ENCODE measurements at places on chromosomes 6 and 20.
A peak's percentile ranks its signal among the peaks of the same experiment; 100 is the strongest.

- DNase-seq: no peak
Measured at GRCh38 chr6:42078386-42078785, 28.1 kb downstream of the TAF8 start.

GRCh38 chr6:104187616-104188015, 672.1 kb downstream of the HACE1 start:
- DNase-seq: no peak

DNA sequence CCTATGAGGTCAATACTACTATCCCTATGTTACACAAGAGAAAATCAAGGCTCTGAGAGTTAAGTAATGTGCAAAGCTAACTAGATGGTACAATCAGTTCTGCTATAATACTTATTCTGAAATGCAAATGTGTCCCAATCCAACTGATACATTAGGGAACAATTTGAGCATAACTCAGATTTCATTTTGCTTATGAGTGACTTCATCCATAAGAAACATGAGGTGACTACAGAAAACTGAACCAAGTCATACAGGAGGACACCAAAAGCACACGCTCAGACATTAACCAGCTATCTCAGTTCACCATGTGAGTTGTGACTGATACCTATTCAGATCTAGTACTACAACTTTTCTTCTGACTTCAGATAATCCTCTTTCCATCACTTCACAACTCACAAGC, 179.9 kb upstream of the RUNX2 start:
- no peak for DNase-seq

DNA sequence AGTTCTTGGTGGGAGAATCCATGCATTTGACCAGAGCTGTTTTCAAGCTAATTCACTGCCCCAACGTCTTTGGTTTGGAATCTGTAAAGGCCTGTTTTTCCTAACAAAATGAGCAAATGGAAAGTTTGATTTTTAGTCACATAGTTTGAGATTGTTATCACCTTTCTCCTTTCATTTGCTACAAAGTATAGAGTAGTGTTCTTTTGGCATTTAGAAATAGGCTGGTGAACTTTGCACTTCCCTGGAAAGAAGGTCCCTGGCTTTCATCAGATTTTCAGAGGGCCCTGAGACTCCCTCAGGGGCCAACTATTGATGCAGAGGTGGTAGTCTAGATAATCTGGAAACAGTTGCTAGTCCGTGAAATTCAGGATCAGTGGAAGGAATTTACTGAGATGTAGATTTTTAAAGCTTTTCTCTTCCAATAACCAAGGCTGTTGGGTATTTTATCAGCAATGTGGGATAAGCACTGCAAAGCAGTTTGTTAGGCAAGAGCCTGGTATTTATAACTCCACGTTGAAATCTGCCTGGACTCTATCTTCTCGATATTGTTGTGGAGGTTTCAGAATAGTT, 1.7 kb downstream of the ARFGEF2 start:
- no peak for DNase-seq

DNA sequence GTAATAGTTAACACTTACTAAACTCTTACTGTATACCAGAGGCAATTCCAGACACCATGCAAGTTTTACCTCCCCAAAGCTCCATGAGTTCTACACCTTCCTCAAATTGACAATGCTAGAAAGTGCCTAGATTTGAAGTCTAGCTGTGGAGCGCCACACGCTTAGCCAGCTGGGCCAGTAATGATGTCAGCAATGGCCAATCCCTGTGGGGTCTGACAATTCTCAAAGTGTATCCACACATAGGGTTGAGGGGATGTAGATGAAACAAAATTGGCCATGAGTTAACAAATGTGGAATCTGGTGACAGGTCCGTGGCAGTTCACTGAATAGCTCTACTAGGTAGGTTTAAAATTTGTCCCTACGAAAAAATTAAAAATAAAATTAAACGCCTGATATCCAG, 1.3 kb downstream of the ZNF343 start:
- DNase-seq: peak; percentile 8

- no peak for DNase-seq
Measured at GRCh38 chr6:24779416-24780016, 4.8 kb downstream of the GMNN start.

DNA sequence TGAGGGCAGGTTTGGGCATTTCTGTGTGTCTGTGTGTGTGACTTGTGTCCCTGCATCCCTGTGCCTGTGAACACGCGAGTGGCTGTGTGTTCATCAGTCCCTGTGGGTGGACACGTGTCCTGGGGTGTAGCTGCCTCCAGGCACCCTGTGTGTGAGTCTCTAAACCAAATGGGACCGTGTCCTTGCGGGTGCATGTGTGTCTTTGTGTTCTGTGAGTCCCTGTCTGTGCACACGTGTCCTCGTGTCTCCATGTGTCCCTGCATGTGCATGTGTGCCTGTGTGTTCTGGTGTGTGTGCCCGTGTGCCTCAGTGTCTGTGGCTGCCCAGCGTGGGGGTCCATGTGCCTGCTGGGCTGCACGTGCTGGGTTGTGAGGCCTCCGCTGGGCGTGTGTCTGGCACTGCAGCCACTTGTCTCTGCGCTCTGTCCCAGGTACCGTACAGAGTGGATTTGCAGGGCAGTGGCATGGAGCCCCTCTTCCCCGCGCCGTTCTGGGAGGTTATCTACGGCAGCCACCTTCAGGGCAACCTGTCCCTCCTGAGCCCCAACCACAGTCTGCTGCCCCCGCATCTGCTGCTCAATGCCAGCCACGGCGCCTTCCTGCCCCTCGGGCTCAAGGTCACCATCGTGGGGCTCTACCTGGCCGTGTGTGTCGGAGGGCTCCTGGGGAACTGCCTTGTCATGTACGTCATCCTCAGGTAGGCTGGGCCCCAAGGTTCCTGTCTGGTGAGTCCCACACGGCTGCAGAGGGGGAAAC, 8.2 kb upstream of the LKAAEAR1 start:
- DNase-seq: no peak

DNA sequence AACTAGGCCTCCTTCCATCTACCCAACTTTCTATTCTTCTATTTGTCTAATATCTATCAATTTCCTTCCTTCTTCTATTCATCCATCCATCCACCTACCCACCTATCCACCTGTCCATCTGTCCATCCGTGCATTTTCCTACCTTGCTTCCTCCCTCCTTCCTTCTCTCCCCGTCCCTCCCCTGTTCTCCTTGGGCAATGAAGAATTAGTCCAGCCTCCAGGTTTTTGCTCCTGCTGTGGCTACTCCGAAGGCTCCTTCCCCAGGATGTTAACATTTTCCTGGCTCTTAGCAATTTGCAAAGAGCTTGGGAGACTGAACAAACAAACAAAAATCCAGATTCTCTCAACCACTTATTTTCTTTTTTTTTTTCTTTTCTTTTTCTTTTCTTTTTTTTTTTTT, 81.6 kb downstream of the KCNB1 start:
- peak; percentile 63 for DNase-seq

GRCh38 chr6:26502165-26502564, 2.1 kb downstream of the BTN1A1 start:
- DNase-seq: no peak

GRCh38 chr6:21371676-21372171, 221.8 kb upstream of the SOX4 start:
- peak; percentile 62 for DNase-seq

GRCh38 chr6:44671333-44671732, 283.8 kb downstream of the CDC5L start:
- DNase-seq: no peak

DNA sequence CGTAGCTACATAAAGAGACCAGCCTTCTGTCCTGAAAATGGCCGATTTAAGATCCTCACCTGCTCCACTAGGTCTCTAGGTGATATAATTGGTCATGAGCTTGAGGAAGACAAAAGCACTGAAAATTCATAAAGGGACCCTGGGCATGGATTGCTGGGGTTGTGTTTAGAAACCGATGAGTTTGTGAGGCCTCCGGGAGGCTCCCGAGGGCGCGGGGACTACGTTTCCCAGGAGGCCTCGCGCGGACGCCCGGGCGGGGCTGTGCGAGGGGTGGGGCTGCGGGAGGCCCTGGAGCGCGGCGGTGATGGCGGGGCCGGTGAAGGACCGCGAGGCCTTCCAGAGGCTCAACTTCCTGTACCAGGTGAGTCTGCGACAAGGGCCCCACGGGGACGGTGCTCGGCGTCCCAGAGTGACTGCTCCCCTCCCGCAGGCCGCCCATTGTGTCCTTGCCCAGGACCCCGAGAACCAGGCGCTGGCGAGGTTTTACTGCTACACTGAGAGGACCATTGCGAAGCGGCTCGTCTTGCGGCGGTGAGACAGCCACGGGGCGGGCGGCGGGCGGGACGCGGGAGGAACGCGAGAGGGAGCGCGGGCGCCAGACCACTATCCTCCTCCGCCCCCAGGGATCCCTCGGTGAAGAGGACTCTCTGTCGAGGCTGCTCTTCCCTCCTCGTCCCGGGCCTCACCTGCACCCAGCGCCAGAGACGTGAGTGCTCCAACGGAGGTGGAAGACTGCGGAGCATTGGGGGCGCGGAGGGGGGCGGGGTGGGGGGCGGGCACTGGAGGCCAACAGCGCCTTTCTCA, at the start of gene RPP21:
RPP21 (plus strand) TSS at position 289 of the 804 bp plus-strand sequence; CDS start at position 305, 16 bp downstream.
- DNase-seq: peak; percentile 79

DNA sequence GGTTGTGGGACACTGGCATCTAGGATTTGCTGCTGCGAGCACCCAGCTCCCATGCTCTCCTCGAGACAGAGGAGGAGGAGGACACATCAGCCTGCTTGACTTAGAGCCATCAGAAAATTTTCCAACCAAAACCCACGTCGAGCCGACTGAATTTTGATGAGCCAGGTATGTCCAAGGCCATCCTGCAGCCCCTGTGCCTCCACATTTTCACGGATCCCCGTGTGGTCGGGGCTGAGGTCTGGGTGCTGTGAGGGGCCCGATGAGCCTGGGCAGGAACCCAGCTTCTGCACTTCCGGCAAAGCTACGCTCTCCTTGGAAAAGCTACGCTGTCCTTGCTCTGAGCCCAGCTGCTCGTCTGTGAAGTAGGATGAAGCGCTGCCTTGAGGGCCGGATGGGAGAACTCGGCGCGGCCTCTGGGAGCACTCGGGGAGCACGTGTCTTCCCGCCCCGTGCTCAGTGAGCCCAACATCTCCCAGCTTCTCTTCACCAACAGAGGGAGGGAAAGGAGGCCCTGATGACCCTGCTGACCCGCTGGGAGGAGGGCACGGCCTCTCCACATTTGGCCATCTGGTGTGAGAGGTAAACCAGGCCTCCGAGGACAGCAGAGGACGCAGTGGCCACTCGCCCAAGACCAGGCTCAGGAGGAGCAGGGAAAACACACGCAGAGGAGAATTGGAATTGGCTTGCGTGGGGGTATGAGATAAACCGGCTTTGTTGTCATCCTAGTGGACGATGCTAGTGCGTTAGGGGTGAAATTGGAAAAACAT, 33.9 kb downstream of the PSMG4 start:
- DNase-seq: no peak

DNA sequence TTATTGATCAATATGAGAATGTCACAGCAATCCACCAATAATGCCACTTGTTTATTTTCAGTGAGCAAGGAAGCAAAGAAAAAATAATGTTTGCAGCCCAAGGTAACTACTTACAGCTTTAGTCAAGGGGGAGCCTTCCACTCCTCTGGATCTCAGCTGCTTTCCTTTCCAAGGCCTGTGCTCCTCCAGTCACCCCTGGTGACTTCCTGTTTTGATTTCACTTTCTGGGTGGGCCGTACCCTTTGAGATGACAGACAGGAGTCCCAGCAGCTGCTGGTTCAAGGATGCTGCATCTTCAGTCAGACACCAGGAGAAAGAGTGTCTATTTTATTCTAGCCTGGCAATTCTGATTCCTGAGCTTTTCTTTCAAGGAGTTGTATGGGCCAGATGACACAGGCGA, 5.6 kb upstream of the VNN2 start:
- DNase-seq: no peak

- DNase-seq: no peak
Measured at GRCh38 chr6:105695461-105695860, 292.6 kb upstream of the PREP start.

DNA sequence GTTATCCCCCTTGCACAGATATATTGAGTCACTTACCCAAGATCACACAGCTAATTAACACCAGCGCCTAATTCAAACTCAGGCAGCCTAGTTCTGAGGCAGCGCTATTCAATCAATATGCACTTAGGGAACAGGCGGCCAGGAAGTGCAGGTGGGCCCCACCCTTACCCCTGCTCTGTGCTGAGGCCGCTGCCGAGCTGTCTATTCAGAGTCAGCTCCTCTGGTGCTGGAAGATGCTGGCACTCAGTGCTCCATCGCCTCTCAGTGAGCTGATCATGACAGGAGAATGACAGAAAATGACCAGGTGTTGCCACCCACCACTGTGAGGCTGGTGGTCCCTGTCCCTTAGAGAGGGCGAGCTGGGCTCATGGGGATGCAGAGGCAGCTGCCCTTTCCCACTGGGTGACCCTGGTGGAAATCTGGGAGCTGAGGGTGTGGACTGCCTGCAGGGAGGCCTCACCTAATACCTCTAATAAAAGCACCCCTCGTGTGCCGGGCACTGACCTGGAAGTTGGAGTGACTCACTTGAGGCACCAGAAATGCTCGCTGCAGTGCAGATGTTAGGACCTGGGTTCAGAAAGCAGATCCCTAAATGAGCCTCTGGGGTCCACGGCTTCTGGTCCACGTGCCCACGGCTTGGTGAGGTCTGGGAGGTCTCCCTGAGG, 42.5 kb upstream of the CD93 start:
- DNase-seq: no peak
